ENCODE measurements at places on chromosomes 16 and 17.

DNA sequence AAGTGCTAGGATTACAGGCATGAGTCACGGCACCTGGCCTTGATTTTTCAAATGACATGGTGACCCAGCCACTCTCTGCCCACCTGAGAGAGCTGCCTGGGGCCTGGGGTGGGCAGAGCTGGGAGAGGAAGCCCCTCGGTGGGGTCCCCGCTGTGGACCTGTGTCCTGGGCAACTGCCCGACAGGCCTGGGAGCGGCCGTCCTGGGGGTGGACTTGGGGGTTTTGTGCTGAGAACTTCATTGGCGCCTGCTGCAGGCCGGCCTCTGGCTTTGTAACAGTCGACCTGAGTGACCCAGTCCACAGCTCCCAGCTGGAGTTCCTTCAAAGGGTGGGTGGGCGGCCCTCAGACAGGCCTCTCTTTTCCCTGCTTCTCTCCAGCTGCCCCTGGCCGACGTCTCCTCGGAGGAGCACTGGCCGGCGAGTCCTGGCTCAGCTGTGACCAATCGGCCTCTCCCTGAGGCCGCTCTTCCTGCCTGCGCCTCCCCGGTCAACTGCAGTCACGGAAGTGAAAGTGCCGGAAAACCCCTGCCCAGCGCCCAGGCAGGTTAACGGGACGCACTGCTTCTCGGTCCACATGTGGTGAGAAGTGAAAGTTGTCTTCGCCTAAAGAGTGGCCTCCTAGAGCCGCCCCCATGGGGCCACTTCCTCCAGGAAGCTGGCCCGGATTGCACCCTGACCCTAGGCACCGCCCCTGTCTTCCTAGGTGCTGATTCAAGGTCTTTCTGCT lies 5.5 kb downstream of the CBFA2T3 start:
- no peak for DNase-seq

GRCh38 chr17:80986816-80987475 lies 4.7 kb upstream of the CHMP6 start:
- DNase-seq = no peak

DNA sequence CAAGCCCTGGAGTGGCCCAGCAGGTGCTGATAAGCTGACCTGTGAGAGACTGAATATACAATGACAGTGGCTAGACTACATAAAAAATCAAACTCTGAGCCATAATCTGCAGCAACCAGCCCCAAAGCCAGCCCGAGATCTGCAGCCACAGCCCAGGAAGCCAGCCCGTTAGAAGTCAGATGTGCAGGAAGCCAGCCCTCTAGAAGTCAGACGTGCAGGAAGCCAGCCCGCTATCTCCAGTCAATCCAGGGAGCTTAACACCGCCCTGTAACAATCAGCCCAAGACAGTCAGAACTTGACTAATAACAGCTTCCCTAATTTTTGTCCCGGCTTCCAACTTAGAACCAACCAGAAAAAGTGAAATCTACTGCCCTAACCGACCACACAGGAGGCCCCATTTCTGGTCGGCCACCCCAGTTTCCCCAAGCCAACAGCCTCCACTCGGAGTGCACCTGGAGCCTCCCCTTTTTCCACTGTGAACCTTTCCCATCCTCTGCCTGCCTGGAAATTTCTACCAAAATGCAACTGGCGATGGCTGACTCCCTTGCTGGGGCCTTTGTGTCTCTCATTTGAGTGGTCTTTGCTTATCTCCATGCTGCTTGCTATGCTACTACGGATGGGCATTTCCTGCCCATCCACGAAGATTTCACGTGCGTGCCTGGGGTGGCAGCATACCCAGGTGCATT lies 769.3 kb downstream of the KCNJ18 start:
- DNase-seq = no peak

- DNase-seq = no peak
These were observed 66.5 kb upstream of the TBX2 start for GRCh38 chr17:61333136-61333535.

DNA sequence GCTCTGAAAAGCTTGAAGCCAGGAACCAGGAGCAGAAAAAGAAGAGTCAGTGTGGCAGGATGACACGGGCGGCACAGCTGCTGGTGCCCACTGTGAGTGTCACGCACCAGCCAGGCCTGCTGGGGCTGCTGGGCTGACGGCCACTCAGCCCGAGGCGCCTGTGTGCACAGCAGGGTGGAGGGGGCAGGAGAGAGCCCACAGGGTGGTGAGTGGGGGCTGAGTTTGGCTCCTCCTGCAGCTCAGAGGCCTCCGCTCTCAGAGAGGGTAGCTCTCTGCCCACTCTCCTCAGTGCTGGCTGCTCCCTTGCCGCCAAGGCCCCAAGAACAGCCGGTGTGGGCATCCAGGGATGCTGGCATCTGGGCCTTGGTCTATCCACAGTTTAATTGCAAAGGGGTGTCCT lies 59.6 kb downstream of the GSG1L start:
- no peak for DNase-seq

- DNase-seq = no peak
These were observed 38.2 kb downstream of the KSR1 start for GRCh38 chr17:27494192-27495091.

DNA sequence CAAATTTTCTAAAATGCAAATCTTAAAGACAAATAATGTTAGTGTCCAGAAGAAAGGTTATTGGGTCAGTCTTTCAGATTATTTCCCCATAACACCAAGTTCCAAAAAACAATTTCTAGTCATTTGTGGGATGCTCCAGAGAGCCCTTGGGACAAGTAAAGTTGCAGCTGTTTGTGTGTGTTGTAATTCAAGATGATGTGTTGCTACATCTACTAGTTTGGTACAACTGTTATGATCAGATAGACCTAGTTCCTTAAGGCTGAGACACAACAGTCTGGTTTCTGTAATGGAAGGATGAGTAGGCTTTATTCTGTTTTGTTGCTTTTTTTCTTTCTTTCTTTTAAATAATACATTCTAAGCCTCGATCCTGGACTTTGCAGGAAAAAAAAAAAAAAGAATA lies 41.9 kb downstream of the PIGL start:
- DNase-seq = no peak

DNA sequence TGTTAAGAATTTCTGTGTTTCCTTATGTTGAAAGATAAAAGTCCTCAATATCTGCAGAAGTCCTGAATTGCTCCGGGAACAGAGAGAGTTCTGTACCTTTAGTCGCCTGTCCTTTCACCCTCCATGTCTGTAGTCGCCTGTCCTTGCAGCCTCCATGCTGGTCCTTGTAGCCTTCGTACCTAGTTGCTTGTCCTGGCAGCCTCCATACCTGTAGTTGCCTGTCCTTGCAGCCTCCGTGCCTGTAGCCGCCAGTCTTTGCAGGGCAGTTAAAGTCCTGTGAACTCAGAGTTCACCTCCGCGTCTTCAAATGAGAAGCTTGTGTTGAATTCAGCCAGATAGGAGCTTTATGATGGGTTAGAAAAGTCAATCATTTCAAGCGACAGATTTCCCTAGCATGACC lies 19.5 kb upstream of the ITGAX start:
- DNase-seq = no peak

DNA sequence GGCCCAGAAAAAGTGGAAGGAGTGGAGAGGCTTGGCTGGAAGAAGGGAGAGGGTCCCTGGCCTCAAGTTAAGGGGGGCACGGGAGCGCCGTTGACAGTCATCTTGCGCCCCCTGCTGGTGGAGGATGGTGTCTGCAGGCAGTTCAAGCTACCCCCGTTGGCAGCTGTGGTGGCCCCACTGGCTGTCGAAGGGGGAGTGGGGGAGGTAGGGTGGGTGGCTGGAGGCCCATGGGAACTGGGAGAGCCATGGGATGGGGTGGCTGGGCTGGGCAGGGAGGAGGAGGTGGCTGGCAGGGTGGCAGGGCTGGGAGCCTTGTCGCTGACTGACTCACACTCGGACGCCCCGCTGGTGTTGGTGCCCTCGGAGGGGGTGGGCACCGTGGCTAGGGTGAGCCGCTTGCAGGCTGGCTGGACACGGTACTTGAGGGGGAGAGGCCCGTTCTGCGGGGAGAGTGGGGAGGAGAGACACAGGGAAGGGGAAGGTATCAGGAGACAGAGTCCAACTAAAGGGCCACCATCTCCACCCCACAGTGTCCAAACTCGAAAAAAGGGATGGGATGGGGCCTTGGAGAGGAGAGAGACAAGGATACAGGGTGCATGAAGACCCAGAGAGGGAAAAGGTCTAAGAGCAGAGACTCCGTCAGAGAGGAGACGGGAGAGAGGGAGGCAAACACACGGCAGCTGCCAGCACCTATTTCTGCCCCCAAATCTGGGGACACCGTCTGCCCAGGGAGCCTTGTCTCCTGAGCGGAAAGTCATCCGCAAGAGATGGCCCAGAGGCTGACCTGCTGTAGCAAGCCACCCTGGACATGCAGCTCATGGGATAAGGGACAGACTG lies 5.2 kb downstream of the CISD3 start:
- DNase-seq = peak; percentile 48

GRCh38 chr17:38451030-38451839 lies 23.0 kb downstream of the ARHGAP23 start:
- DNase-seq = no peak

DNA sequence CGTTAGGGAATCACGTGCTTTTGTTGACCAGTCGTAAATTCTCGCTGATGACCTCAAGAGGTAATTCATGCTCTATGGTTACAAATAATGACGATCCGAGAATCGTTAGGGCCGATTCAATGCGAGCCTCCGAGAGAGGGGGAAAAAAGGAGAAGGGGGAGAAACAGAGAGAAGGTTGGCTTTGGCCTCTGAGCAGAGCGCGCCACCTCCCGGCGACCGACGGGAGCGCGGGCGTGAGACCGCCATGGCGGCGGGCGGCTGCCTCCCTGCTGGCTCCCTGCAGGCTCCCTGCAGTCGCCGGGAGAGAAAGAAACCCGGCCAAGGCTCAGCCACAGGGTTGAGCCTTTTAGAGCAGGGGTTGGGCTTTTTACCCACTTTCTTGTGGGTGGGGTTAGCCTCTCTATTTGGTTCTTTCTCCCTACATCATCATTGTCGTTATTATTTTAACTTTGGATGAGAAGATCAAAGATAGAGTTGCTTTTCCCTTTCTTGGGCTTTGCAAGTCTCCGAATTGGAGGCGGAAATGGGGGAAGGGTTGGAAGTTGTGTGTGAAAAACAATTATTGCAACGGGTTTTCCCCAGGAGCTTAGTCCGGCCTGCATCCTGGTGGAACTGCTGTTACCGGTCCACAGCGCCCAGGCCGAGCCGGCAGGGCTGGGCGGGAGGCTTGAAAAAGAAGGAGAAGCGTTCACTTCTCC lies 410 bp upstream of the HOXB5 start:
- peak; percentile 73 for DNase-seq

DNA sequence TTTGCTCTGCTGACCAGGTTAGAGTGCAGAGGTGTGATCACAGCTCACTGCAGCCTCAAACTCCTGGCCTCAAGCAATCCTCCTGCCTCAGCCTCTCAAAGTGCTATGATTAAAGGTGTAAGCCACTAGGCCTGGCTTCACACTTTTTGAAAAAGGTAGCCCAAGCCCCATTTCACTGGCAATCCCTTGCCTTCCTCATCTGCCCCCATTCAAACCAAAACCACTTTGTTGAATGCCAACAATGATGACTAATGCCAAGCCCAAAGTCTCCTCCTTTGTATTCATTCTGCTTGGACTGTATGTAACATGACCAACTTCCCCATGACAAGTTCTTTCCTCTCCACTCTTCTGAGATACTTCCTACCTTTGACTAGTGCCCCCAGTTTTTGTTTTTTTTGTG lies 33.1 kb downstream of the N4BP1 start:
- no peak for DNase-seq

DNA sequence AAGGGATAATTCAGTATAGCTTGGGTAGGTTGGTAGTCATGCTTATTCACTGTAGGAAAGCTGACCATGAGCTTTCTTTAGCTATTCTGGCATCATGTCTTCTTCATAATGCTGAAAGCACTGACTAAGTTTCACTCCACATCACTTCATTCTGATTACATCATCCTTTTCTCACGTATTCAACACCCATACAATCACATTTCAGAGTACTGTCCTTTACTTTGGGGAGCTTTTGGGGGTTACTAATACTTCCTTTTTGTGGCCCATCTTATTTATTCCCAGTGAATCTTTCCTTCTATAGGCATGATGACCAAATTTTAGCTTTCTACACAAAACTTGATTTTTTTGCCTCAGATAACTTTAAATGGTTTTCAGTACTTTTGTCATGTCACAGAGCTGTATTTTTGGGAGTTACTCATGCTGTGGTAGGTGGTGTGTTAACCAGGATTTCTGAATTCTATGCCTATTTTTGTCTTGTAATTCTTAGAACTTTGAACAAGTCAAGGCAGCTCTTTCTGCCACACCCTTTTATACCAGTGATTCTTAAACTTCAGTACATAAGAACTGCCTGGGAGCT lies 23.5 kb downstream of the TADA2A start:
- DNase-seq = no peak

DNA sequence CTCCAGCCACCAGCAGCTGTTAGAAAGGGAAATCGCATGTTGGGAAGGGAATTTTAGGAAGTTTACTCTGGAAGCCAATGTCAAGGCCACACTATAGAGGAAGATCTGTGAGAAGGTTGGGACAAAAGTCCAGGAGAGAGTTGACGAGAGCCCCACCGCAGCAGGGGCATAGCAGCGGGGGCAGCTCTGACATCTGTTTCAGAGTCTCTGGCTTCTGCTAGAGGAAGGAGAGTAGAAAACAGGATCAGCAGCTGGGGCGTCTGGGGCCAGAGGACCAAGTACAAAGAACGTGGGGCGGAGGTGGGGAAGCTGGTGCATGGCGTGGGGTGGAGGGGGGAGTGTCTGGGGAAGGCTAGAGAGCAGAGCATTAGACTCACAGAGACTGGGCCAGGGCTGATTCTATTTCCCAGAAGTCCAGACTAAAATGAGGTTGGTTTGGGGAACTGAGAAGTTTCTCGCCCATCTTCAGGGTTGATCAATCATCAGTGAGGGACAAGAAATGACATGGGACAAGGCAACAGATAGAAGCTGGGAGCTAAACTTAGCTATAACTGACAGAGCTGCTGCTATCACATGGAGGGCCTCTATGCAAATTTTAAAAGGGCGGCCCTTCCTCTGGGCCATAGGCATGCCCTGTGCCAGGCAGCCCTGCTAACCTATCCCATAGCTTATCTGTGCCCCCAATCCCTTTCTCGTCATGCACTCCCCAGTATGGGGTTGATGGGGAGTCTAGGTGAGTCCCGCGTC lies 1.2 kb downstream of the RABEP2 start:
- no peak for DNase-seq

DNA sequence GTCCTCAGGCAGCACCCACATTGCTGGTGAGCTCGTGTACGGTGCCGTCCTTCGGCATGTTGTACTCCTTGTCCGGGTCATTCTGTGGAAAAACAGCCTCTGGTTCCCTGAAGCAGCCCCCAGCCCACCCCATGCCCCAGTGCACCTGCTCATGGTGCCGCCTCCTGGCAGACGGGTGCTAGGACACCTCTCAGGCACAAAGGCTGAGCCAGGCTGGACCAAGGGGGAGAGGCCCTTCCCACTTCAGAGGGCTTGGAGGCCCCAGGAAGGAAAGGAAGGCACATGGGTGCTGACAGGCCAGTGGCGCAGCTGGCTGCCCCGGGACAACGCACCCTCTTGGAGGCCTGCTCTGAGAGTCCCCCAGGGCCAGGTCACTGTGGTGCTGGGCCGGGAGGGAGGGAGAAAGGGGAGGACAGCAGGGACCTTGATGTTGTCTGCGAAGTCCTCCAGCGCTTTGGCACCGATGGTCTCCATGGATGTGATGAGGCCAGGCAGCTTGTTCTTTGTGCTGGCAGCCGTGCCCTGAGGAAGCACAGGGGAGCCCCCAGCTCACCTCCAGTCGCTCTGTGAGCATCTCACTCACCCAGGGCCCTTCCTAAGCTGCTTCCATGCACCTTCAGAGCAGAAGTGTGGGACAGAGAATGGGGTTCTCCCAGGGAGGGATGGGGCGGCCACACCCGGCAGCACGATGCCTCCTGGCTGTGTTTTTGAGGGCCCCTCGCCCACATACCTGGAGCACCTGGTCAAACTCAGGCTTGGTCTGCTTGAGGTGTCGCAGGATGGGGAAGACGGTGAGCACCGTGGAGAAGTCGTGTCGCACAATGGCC lies 9.3 kb downstream of the ZACN start:
- DNase-seq = no peak
